T-helper 22 cell (primary cell): ENCODE measurements at places on chromosomes 2 and 18.

- DNase-seq = no peak
These were observed 35.9 kb downstream of the MAP4K4 start for GRCh38 chr2:101733257-101733993.

DNA sequence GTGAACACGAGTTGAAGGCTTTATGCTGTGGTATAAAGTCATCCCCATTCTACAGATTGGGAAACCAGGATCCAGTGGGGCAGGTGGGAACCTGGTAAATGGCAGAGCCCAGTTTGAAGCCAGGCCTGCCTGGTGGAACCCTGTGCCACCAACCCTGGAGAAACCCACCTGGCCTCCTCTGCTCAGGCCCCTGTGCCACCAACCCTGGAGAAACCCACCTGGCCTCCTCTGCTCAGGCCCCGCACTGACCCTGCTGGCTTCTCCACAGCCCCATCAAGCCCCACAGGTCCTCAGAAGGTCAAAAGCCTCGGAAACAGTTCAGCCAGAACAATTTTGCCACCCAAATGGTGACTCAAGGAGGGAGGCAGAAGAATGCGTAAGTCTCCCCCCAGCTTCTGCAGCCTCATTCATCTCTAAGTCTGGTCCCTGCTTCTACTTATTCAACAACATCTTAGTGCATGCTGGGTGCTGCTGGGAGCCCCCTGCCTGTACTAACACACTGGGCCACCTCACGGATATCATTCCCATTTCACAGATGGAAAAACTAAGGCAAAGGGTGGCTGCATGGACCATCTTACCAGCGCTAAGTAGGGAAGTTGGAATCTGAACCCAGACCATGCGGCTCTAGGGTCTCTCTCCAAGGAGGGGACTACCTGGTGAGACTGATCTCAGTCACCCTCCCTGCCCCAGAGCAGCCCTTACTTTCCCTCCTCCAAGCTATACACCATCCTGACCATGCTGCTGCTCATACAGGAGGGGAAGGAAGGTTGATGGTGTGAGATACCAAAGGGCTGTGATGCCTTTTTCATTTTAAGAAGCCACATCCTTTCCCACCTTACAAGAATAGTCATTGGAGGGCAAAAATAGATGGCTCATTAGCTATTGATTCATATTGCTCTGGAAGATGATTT, 93.7 kb upstream of the ID2 start:
- DNase-seq = no peak

GRCh38 chr2:128250229-128251025, 68.2 kb downstream of the HS6ST1 start:
- no peak for DNase-seq

GRCh38 chr18:36321658-36322407, 24.3 kb downstream of the FHOD3 start:
- no peak for DNase-seq

DNA sequence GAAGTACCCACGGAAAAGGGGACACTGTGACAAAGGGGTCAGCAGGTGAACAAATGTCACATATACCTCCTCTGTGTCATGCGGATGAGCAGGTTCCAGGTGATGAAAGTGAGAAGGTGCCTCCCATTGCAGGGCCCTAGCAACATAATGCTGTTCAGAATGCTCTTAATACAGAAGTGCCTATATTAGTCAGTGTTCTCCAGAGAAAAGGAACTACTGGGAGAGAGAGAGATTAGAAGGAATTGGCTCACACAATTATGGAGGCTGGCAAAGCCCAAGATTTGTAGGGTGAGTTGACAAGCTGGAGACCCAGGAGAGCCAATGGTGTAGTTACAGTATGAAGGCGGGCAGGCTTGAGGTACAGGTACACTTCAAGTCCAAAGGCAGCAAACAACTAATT, 98.1 kb upstream of the CDC42EP3 start:
- DNase-seq = no peak

- no peak for DNase-seq
These were observed 44.7 kb downstream of the THSD7B start for GRCh38 chr2:136809998-136810397.

GRCh38 chr18:40447820-40448219, 1507.2 kb upstream of the PIK3C3 start:
- DNase-seq = no peak

DNA sequence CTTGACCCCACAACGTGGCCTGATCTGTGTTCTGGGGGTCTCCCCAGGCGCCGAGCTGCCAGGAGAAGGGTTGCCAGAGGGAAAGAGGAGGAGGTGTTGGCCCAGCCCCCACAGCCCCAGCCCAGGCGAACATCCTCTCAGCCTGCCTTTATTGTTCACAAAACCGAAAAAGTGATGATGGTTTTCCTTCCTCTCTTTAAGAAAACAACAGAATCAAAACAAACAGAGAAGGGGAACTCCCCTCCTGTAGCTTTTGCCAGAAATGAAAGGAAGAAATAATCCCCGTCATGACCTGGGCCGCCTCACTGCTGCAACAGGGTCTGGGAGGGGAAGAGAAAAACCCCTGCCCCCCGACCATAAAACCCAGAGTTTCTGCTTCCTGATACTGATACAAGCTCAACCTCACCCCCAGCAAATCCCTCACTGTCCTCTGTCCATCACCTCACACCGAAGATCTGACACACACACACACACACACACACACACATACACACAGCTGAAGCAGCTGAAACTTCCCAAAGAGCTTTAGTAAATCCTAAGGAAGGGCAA, 52.0 kb downstream of the ZFP36L2 start:
- DNase-seq = peak; percentile 80

DNA sequence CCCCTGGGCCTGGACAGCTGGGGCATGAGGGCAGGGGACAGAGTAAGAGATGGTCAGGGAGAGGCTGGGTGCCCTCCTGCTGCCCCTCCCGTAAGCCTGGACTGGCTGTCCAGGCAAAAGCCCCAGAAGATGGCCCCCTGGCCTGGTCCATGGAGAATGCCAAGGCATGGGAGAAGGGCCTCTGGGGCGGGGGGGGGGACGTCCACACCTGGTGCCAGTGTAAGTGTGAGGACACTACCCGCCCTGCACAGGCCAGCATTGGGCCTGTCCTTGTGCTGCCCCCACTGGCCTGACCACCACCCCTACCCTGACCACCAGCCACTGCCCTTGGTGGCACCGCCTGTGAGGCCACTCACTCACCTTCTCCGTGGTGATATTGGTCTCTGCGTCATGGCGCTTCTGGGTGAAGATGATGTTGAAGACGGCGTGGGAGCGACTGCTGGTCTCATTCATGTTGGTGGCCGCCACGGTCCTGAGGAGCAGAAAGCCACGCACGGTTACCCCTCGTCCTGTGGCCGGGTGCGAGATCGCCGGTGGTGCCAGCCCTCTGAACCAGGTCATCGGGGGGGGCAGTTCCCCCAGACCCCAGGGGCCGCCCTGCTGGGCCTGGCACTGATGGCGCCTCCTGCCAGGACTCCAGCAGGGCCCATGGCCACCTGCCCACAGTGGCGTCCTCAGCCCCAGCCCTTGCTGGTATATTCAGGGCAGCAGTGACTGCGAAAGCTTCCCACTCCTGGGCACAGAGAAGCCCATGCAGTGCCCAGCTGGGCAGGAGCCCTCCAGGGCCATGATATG, 35.2 kb downstream of the KIF1A start:
- no peak for DNase-seq

DNA sequence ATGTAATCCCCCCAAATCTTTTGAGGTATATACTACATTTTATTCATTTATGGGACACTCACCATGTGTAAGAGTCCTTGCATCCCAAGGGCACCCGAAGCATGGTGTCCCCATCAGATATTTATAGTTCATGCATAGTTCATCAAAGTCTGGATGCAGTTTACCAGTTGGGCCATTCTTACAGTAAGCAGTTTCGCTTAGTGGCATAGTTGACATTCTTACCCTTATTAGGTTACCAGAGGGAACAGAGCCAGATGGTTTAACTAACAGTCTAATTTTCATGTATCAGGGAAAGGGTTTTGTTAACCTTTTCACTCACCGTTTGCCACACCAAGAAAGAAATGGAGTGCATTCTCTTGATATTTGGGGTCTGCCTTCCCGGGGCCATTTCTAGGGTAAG, 7.1 kb downstream of the ZNF407 start:
- DNase-seq = no peak

DNA sequence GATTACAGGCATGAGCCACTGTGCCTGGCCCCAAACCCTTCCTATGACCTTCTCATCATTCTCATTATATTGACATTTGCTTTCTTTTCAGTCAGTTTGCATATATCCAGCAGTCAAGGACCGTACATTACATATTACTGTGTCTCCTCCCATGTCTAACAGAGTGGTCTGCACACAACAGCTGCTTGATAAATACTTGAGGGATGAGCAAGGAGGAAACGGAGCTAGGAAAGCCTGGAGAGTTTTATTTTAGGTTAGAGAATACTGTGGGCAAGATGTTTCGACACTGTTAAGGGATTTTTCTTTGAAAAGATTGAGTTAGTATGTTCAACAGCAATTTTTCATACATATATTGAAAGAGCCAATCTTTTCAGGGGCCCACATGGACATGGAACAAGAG, 76.2 kb upstream of the CHRNA1 start:
- no peak for DNase-seq

GRCh38 chr2:172736424-172737174, 954 bp downstream of the RAPGEF4 start:
- DNase-seq = no peak

GRCh38 chr2:159551806-159552205, 64.5 kb downstream of the BAZ2B start:
- DNase-seq = no peak

DNA sequence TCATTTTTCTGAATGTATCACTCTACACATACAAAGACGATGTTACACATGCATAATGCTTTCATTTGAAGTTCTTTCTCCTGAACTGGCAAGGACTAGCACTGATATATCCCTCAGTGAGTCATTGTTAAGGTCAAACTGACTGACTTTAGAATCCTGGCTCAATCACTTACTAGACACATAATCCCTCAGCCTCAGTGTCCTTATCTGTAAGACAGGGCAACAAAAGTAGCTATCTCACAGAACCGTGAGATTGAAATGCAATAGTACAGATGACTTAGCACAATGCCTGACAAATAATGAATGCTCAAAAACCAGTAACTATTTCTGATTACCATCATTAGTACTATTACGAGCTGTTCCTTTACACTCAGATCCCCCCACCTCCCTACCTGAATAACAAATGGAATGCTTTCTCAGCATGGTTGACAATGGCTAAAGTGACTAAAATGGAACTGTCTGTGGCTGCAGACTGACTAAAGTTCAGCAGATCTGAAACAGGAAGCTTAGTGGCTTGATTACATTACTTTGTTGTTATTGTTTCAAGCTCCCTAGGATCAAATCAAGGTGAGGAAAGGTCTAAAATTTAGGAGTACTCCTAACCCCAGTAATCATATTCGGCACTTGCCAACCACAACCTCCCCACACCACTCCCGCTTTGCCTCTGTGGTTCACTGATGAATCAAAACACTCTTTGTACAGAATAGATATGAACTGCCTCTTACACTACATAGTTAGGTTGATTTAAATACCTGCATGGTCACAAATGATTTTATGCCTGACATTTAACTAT, 35.8 kb upstream of the CACNB4 start:
- DNase-seq = no peak

DNA sequence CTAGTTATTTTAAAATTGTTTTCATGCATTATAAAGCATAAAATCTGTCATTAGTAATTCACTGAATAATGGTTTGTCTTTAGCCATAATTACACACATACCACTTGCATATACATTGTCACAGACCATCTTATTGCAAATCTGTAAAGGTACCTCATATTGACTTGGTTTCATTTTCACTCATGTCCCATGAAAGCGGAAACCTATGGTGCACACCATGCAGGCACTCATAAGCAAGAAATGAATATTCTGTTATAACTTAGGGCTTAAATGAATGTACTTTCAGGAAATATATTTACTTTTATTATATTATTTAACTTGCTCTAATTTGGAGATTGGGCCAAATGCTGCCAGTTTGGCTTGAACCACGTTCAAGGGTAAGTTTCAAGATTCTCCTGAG, 29.2 kb upstream of the STK17B start:
- no peak for DNase-seq

GRCh38 chr2:121804997-121805765, 49.7 kb downstream of the TSN start:
- no peak for DNase-seq

GRCh38 chr18:24011123-24011917, 3.2 kb upstream of the TTC39C start:
- no peak for DNase-seq

- DNase-seq = no peak
These were observed 156.6 kb downstream of the TANC1 start for GRCh38 chr2:159124931-159125467.

- DNase-seq = no peak
These were observed 14.3 kb downstream of the HS6ST1 start for GRCh38 chr2:128304330-128304714.

GRCh38 chr2:239208465-239209180, 192.2 kb downstream of the HDAC4 start:
- DNase-seq = no peak

DNA sequence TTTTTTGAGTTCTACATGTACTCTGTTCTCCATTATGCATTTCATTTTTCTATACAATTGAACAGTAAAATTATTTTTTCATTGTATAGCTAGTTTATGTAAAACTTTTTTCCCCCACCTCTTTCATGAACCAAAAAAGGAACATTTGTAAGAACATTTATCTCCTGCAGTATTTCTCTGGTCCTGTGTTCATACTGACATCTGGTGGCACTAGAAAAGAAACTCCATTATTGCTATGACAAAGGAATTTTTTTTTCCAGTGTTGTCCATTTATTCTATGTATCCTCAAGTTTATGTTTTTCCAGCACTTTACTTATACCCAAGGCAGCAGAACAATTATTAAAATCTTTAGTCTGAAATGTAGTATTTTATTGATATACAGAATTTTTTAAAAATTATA, 27.4 kb upstream of the CHAC2 start:
- DNase-seq = no peak

GRCh38 chr18:26992926-26993325, 127.4 kb upstream of the AQP4 start:
- no peak for DNase-seq

DNA sequence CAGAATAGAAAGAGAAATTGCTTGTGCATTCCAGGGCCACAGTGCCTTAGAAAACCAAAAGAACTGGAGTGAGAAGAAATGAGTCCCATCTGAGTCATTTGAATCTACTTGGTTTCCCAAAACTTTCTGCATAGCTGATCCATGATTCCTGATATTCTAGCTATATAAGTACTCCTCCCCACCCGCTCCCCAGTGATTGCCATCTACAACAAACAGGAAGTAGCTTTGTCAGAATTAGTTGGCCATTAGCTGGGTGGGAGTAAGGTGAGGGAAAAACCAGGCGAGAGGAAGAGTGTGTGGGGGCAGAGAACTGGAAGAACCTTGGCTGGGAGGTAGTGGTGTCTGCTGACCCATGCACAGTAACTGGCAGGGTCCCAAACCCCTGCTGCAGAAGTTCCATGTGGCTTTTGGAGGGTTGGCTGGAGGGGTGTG, 122.1 kb downstream of the ACAA2 start:
- no peak for DNase-seq

DNA sequence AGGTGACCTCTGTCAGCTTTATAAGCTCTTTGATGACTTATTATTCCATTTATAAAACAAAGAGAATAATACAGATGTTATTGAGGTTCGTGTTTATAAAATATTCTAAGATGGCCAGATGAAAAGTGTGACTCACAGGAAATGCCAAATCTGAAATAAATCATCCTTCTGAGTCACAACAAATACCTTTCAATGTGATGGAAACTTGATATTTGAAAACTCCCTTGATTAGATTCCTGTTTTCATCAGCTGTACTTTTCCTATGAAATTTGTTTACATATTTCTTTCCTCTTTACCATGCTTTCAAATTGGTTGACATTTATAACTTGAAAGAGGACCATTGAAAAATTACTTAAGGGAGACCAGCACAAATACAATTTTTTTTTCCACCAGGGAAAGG, 30.6 kb upstream of the PPP1R1C start:
- no peak for DNase-seq
